Epithelial cell of proximal tubule (primary cell): ENCODE measurements at places on chromosomes 7 and 10.

- DNase-seq: no peak
Measured at GRCh38 chr10:30127120-30127541, 67.7 kb upstream of the JCAD start.

DNA sequence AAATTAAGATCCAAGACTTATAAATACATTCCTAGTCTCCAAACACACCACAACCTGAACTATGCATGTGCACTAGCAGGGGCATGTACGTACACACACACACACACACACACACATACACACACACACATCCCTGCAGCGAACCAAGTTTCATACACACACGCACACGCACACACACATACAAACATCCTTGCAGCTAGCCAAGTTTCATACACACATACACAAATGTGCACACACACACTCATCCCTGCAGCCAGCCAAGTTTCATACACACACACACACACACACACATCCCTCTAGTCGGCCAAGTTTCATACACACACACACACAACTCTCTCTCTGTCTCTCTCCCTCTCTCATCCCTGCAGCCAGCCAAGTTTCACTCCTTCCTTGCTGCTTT lies 82.7 kb upstream of the WIPF3 start:
- DNase-seq: no peak

DNA sequence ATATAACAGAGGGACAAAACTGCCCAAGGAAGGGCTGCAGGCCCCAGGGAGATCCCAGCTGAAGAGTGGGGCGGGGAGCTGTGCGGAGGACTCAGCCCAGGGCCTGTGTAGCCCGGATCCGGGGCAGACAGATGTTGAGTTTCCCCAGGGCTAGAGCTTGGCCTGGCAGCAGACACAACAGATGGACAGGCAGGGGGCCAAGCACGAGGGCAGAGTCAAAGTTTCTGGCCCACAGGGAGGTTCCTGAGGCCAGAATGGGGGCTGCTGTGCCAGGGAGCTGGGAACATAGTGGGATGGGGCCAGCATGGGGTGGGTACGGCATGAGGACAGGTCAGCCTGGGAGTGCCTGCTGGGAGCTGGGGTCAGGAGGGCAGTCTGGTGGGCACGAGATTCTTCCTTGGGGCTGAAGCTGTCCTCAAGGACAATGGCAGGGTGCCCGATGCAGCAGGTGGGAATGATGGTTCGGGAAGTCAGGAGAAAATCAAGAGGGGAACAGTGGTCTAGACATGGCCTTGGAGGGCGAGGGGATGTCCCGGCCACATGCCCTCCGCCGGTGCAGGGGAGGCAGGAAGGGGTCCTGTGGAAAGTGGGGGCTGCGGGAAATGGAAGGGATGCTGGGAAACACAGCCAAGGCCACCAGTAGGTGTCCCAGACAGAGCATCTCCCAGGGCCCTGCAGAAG lies 519.1 kb upstream of the FOXK1 start:
- no peak for DNase-seq

- no peak for DNase-seq
Measured at GRCh38 chr10:124185084-124185483, 91.7 kb upstream of the CHST15 start.

DNA sequence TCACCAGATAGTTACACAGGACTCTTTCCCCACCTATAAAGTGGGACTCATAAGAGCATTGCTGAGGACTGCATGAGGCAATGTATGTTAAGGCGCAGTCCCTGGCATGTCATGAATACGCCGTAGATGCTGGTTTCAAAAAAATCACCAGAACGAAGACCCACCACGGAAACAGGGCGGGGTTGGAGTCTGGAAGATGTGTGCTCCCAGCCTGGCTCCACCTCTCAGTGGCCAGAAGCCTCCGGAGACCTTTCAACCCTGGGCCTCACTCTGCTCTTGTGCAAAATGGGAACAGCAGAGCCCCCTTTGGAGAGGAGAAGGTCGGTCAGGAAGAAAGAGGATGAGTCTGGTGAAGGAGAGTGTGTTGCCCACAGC lies 12.4 kb upstream of the ZMIZ1 start:
- no peak for DNase-seq

- no peak for DNase-seq
Measured at GRCh38 chr7:66152371-66153191, 37.9 kb downstream of the CRCP start.

GRCh38 chr7:114589436-114589835 lies 174.8 kb downstream of the FOXP2 start:
- DNase-seq: no peak
